ENCODE measurements at places on chromosomes 6 and 20. TPM values are rescaled to one million over a fixed set of nuclear protein-coding genes. Genes with fewer than 3 reads are reported as not detected.
A peak's percentile ranks its signal among the peaks of the same experiment; 100 is the strongest.

GRCh38 chr6:37525460-37526357 is 26.0 kb upstream of the CCDC167 start:
- H3K27ac ChIP-seq = no peak overlapping the region
- no peaks in the 10 kb centered on the region for H3K27me3 ChIP-seq
- H3K4me3 ChIP-seq = no peak overlapping the region
- no peaks in the 10 kb centered on the region for H3K36me3 ChIP-seq

GRCh38 chr6:168299541-168300511 is 19.8 kb downstream of the DACT2 start:
- no peak overlapping the region for H3K4me3 ChIP-seq
- no peak overlapping the region for H3K27ac ChIP-seq
- no peaks in the 10 kb centered on the region for H3K36me3 ChIP-seq
- H3K27me3 ChIP-seq = no peaks in the 10 kb centered on the region

GRCh38 chr6:11126876-11127275 is 15.4 kb upstream of the ERVFRD-1 start:
- H3K36me3 ChIP-seq = no peaks in the 10 kb centered on the region
- H3K27ac ChIP-seq = no peak overlapping the region
- no peaks in the 10 kb centered on the region for H3K27me3 ChIP-seq
- DNase-seq = no peak

GRCh38 chr20:54431156-54431944 is 44.0 kb upstream of the DOK5 start:
- no peak overlapping the region for H3K4me3 ChIP-seq
- no peaks in the 10 kb centered on the region for H3K27me3 ChIP-seq
- no peaks in the 10 kb centered on the region for H3K4me1 ChIP-seq
- H3K36me3 ChIP-seq = no peaks in the 10 kb centered on the region
- DNase-seq = no peak

DNA sequence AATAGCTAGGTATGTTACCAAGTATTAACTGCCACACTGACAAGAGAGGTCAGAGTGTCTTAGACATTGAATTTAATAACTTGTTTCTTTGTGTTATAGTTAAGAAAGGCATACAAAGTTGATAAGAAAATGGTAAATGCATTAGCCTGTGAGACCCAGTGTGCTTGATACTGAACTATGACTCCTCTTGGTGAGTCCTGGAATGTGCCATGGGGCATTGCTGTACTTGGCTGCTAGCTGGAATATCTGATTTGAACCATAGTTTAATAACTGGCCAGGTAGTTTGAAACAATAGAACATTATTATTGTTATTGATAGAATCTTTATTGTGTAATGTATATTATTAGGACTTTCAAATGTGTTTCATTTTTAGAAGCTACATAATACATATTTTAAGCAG is 70.0 kb downstream of the ZFAND3 start:
- no peak for DNase-seq
- peak overlapping the region; percentile 63 for H3K27ac ChIP-seq
- no peaks in the 10 kb centered on the region for H3K4me1 ChIP-seq
- no peaks in the 10 kb centered on the region for H3K36me3 ChIP-seq
- no peaks in the 10 kb centered on the region for H3K27me3 ChIP-seq

DNA sequence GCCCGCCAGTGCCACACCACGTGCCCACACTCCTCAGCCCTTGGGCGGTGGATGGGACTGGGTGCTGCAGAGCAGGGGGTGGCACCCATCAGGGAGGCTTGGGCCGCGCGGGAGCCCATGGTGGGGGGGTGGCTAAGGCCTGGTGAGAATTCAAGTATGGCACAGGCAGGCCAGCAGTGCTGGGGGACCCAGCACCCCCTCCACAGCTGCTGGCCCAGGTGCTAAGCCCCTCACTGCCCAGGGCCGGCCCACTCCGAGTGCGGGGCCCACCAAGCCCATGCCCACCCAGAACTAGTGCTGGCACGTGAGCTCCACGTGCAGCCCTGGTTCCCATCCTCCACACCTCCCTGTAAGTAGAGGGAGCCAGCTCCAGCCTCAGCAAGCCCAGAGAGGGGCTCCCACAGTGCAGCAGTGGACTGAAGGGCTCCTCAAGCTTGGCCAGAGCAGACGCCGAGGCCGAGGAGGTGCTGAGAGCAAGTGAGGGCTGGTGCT is 1091.1 kb upstream of the GJE1 start:
- H3K27me3 ChIP-seq = no peaks in the 10 kb centered on the region
- H3K36me3 ChIP-seq = no peaks in the 10 kb centered on the region
- H3K4me1 ChIP-seq = no peaks in the 10 kb centered on the region
- no peak overlapping the region for H3K27ac ChIP-seq

GRCh38 chr6:118281291-118281690 is 266.8 kb upstream of the PLN start:
- no peaks in the 10 kb centered on the region for H3K4me1 ChIP-seq
- no peak overlapping the region for H3K27ac ChIP-seq
- no peaks in the 10 kb centered on the region for H3K27me3 ChIP-seq
- H3K4me3 ChIP-seq = no peak overlapping the region
- H3K36me3 ChIP-seq = no peaks in the 10 kb centered on the region
- DNase-seq = no peak

DNA sequence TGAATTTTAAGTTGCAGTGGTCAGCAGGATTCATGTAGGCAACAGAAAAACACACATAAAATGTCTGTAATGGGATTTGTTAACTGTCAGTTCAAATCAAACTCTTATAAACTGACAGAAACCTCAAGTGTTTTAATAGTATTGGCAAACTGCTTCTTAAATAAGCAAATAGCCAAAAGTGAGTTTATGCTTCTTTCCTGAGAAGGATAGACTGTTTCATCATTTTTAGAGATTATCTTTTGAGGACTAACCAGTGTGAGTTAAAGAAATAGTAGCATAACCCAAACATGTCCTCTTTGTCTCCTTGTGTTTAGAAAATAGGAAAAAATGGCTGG is 68.0 kb downstream of the AIG1 start:
- H3K4me3 ChIP-seq = no peak overlapping the region
- no peak for DNase-seq
- no peaks in the 10 kb centered on the region for H3K36me3 ChIP-seq
- no peaks in the 10 kb centered on the region for H3K4me1 ChIP-seq
- H3K27ac ChIP-seq = no peak overlapping the region

- DNase-seq = no peak
- no peaks in the 10 kb centered on the region for H3K36me3 ChIP-seq
- no peaks in the 10 kb centered on the region for H3K27me3 ChIP-seq
- H3K4me1 ChIP-seq = peaks cover 2% of the 10 kb centered on the region
Measured at GRCh38 chr20:19973961-19974629, 43.1 kb upstream of the NAA20 start.

GRCh38 chr20:17530716-17531664 is at the start of gene BFSP1:
BFSP1 (minus strand) TSS chr20:17531379; CDS start chr20:17531329, 50 bp downstream.
- peak within 1 kb of the TSS; percentile 79 for H3K4me3 ChIP-seq
- peak within 1 kb of the TSS; percentile 80 for H3K27ac ChIP-seq
- DNase-seq = peak; percentile 58
- no peaks in the 10 kb centered on the region for H3K4me1 ChIP-seq
- no peaks in the 10 kb centered on the region for H3K27me3 ChIP-seq
- H3K36me3 ChIP-seq = no peaks in the 10 kb centered on the region

EBF4 gene
- total RNA-seq = 1.6 TPM

DNA sequence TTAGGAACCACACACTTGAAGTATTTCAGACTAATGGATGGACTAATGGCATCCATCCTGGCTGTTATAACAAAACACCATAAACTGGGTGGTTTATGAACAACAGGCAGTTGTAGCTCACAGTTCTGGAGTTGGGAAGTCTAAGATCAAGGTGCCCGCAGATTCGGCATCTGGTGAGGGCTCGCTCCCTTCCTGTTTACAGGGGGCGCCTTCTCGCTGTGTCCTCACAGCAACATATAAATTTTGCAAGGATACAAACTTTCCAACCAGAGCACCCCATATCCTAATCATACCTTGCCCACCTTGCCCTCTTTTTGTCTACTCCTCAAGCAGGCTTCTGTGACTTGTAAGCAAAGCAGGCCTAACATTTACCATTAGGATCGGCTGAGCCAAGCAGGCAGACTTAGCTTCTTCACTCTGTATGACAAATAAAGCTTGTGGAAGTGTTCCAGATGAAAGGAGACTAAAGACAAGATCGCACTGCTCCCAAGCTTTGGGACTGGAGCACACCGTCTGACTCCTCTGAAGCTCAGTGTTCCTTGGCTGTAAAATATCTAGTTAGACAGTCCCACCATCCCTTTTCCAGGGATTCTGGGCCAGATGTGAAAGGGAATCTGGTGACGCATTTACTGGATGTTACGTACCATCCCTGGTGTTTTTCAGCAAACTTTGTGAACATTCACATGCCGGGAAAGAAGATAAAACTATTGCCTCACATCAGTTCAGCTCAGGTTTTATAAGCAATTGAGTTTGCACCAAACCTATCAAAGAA is 34.9 kb downstream of the GFOD1 start:
- H3K4me1 ChIP-seq = peaks cover 14% of the 10 kb centered on the region
- no peak for DNase-seq
- H3K36me3 ChIP-seq = no peaks in the 10 kb centered on the region
- no peaks in the 10 kb centered on the region for H3K27me3 ChIP-seq

- H3K27ac ChIP-seq = no peak overlapping the region
- no peak for DNase-seq
- no peaks in the 10 kb centered on the region for H3K4me1 ChIP-seq
- H3K27me3 ChIP-seq = no peaks in the 10 kb centered on the region
- H3K36me3 ChIP-seq = no peaks in the 10 kb centered on the region
Measured at GRCh38 chr6:313917-314316, 21.6 kb downstream of the DUSP22 start.

DNA sequence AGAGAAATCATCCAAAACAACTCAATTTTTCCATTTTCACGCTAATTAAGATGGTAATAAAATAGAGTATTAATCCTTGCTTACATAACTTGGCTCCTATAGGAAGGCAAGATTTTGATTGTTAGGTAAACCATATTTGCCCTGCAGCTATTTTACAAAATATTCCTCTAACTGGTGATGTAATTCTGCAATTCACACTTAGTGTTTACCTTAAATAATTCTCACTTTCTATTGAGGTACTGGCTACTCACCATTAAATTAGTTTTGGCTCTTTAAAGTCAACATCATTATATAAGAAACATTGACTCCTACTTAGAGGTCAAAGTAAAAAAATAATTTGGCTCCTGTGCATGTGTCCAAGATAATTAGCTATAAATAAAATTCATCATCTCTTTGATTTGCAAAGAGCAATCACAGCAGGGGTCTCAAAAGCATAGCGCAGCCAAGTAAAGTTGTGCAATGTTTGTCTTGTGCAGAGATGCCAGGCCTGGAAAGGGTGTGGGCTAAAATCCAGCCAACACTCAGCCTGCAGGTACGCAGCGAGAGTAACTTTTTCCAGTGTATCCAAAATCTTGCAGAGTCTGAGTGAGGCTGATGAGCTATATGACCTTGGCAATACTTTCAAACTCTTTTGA is 501.2 kb downstream of the MMUT start:
- no peaks in the 10 kb centered on the region for H3K27me3 ChIP-seq
- no peaks in the 10 kb centered on the region for H3K36me3 ChIP-seq
- no peaks in the 10 kb centered on the region for H3K4me1 ChIP-seq
- DNase-seq = no peak
- no peak overlapping the region for H3K4me3 ChIP-seq

DNA sequence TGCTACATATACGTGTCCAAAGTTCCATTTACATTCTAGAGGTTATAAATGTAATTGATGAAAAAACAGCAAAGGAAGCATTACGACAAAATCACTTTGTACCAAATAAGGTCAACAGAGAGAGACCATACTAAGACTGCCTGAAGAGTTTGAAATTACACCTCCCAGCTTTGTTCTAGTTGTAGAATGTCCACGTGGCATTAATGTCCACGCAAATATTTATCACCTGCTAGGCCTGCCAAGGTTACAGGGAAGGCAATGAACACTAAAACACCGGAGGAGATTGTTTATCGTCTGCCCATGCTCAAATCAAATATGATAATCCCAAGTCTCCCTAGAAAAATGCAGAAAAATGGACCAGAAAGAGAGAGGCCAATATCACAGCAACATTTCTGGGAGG is 6.2 kb downstream of the RALGAPA2 start:
- H3K4me3 ChIP-seq = no peak overlapping the region
- H3K4me1 ChIP-seq = no peaks in the 10 kb centered on the region
- no peaks in the 10 kb centered on the region for H3K36me3 ChIP-seq
- no peak for DNase-seq
- no peaks in the 10 kb centered on the region for H3K27me3 ChIP-seq
- no peak overlapping the region for H3K27ac ChIP-seq

GRCh38 chr6:15602154-15602553 is 60.7 kb downstream of the DTNBP1 start:
- H3K27ac ChIP-seq = no peak overlapping the region
- H3K36me3 ChIP-seq = no peaks in the 10 kb centered on the region
- DNase-seq = no peak
- H3K4me1 ChIP-seq = no peaks in the 10 kb centered on the region

DNA sequence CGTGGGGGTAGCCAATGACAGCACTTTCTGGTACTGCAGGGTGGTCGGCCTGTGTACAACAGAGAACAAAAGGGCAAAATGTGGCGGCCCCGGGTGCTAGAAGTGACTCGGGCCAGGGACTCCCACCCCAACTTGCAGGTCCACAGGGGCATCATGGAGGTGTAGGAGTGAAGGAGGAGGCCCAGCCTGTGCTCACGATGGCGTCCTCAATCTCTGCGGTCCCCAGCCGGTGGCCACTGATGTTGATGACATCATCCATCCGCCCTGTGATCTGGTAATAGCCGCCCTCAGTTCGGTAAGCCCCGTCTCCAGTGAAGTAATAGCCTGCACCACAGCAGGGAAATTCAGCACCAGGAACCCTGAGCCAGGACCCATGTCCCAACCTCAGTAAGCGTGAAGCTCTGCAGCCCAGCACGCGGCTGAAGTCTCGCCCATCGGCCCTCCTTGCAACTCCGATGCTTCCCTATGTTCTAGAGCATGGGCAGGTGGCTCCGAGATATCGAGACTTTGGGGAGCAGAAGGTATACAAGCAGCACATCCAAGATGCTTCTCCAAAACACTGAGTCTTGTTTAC is 20.2 kb upstream of the APMAP start:
- H3K4me3 ChIP-seq = no peak overlapping the region
- DNase-seq = no peak
- no peaks in the 10 kb centered on the region for H3K27me3 ChIP-seq

OXT gene
- 4.5 TPM for total RNA-seq

DNA sequence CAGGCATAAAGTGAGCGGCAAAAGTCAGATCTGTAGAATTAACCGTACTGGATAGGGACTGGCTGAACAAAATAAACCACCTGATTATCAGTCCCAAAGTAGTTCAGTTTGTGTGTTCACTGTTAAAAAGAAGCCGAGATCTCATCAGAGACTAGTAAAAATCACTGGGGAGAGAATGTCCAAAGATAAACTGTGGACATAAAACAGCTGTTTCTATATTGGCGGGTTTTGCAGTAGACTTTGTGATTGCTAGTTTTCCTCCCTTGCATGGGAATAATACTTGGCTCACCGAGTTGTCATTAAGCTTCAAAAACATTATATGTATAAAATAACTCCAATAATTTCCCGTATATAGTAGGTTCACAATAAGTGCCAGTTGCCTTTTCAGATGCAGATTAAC is 114.2 kb upstream of the ID4 start:
- no peaks in the 10 kb centered on the region for H3K4me1 ChIP-seq
- no peak for DNase-seq
- no peaks in the 10 kb centered on the region for H3K36me3 ChIP-seq
- no peaks in the 10 kb centered on the region for H3K27me3 ChIP-seq
- H3K27ac ChIP-seq = no peak overlapping the region

DNA sequence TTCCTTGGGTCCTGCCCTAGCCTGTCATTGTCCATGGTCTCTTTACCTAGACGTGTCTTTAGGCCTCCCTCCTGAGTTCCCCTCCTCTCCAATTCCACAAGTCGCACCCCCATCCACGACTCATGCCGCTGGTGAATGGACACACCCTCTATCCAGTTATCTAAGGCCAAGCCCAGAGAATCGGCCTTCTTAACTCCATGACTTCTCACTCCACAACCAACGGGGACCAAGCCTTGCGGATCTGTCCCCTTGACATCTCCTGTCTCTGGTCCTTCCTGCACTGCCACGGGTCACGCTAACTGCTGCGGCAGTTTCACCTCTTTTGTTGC is 7.0 kb upstream of the RREB1 start:
- H3K4me1 ChIP-seq = no peaks in the 10 kb centered on the region
- DNase-seq = no peak
- no peaks in the 10 kb centered on the region for H3K27me3 ChIP-seq
- H3K4me3 ChIP-seq = no peak overlapping the region
- H3K27ac ChIP-seq = no peak overlapping the region
